CD4-positive, alpha-beta T cell treated with Interleukin-6 for 4 hours (primary cell): ENCODE measurements at places on chromosomes 12 and 14.

GRCh38 chr12:2454601-2455177 lies 340.1 kb upstream of the FKBP4 start:
- DNase-seq = no peak

GRCh38 chr14:23513818-23514643 lies 37.5 kb downstream of the ZFHX2 start:
- DNase-seq = no peak

GRCh38 chr12:56029666-56030293 lies 8.9 kb downstream of the IKZF4 start:
- peak; percentile 68 for DNase-seq

DNA sequence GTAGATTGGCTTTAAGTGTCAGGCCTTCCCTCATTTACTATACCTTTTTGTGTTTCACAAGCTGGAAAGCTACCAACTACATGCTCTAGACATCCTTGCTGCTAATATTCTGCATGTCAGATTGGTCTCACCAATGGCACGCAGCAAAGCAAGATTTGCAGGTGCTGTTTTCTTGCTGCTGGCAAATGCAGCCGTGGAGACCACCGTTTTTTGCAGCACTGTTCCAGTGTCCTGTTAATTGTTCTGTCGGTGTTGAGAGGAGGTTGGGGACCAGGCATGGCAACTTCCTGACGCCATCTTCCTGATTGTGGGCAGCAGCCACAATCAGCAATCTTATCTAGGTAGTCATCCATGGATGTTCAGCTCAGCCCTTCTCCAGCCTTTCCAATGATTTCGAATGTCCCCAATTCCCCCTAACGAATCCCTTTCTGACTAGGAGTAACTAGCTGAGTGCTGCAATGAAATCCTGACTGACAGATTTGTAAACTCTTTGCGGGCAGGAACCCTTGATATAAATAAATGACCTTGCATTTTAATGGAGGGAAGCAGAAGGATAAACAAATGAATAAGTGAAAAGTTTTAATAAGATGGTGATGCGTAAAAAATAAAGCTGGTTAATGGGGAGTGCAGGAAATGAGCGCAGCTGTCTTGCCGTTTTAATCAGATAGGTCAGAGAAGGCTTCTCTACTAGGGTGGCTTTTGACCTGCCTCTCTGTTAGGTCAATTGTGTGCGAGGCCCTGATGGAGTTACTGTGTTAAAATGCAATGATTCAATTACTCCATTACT lies 574 bp upstream of the CRADD start:
- DNase-seq = no peak

DNA sequence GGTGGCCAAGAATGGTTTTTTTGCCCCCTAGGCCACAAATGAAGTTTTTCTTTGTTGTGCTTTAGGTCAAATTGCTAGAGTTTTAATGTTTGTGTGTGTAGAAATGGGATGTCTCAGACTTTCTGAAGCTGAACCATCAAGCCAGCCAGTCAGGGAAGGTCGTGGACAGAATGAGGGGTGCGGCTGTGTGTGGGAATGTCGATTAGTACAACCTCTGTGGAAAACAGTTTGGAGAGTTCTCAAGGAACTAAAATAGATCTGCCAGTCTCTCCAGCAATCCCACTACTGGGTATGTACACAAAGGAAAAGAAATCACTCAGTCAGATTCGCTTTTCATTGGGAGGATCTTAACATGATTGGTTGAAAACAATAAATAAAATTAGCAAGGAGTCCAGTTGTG lies 44.5 kb downstream of the ACACB start:
- no peak for DNase-seq

DNA sequence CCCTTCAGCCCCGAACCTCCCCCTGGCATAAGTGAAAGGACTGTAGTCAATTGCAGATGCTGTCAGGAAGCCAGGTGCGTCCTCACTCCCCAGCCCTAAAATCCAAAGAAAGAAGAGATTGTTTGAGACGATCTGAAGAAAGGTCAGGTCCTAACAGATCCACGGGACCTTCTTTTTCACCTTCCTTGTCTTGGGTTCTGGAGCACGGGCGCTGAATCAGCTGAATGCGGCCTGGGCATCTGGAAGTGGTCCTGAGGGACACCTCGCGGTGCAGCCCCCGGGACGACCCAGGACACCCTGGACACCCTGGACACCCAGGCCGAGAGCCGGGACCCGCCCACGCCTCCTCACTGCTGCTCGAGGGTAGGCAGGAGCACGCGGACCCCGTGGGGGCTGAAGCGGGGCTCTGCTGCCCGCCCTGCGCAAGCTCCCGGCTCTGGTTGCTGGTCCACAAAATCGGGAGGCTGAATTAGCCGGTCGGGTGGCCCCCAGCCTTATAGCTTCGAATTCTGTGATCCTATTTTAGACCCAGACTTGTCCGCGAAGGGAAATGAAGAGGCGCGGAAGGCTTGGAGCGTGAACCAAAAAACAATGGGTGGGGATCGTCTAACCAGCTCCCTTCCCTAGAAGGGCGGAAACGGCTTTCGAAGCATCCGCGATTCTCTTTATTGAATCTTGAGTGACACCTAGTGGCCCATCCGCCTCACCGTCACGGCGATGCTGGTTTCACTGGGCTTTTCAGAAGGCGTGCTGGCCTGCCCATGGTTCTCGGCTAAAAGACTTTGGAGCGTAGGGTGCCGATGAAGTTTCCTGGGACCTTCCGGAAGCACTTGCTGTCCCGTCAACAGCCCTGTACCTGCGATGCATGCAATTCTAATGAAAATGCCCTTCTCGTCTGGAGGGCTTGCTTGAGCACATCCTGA lies 46.4 kb upstream of the PLXNC1 start:
- peak; percentile 86 for DNase-seq

DNA sequence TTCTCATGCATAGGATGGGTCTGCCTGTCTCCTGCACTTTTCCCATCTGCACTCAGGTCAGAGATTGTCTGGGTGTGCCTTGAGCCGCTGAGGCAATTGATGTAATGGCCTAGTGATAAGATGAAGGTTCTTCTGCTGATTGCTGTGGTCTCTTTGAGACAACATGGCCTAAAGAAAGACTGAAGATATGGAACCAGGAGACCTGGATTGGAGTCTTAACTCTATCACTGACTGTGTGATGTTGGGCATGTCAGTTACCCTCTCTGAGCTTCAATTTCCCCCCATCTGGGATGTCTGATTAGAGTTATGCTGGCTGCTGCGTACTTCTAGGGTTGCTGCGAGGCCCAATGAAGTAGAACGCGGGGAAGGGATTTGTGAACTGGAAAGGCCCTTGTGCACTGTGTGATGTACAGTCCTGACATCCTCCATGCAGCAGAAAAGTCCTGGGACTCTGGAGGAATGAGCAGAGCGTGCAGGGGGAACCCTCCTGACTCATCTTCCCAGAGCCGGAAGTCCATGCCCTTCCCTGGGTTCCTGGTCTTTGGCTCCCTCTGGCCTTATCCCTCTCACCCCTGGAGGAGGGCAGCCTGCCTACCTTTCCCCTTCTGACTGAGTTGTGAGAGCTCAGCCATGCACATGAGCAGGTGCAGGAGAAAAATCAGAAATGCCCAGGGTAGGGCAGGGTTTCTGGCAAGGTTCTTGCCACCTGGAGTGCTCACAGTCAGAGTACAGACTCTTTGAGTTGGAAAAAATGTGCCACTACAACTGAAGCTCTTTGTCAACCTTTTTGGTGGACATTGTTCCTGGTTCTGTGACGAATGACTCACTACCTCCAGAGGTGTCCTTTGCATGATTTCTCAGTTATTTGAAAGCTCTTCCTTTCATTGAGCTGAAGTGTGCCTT lies 21.1 kb downstream of the PLEKHD1 start:
- DNase-seq = no peak

GRCh38 chr14:33294419-33294818 lies 355.7 kb downstream of the NPAS3 start:
- no peak for DNase-seq

GRCh38 chr14:75752907-75753594 lies 92.0 kb downstream of the TTLL5 start:
- DNase-seq = no peak

- no peak for DNase-seq
Measured at GRCh38 chr12:42933461-42934081, 344.0 kb upstream of the PRICKLE1 start.

DNA sequence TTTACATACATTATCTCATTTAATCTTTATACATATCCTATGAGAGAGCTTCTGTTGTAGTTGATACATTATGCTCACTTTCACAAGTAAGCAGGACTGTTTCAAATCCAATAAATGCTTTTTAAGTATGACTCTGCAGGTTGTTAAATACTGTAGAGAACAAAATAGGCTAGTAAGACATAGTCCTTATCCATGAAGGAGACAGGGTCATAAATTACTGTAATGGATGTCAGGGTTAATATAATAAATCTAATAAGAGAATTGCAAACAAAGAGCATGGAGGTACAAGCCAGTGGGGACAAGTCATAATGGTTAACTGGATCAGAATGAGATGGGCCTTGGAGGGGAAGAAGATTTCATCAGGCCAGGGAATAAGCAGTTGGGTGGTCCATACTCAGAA lies 303.8 kb upstream of the RGS6 start:
- DNase-seq = no peak
